ENCODE measurements at places on chromosomes 12 and 14. TPM values are rescaled to one million over a fixed set of nuclear protein-coding genes. Genes with fewer than 3 reads are reported as not detected.

PRB2 gene
- total RNA-seq, result not detected

DNA sequence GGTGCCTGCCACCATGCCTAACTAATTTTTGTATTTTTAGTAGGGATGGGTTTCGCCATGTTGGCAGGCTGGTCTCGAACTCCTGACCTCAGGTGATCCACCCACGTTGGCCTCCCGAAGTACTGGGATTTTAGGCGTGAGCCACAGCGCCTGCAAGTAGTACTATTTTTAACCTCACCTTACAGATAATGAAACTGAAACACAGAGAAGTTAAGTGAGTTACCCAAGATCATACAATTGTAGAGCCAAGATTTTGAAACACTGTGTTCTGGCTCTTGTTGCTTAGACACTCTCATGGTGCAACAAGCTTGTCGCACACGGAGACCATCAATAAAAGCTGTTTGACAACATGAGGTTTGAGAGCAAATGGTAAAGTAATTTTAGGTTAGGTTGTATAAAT, 159.1 kb upstream of the LMNTD1 start:
- DNase-seq, result no peak

DNA sequence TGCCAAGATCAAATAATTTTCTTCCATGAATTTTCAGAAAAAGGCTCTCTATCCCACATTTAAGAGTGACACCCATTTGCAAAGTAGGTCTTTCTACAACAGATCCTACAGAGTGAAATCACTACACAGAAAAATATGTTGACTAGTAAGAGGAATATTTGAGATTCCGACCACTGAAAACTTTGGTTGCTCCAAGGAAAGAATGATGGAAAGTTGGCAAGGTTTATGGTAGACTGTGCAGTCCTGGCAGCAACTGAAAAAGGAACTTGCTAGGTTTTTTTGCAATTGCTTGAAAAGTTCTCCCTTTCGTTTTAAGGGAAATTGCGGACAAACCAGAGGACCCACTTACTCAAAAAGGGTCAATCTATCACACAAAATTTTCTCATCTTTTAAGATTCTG, 83.1 kb upstream of the TSPAN8 start:
- no peak for DNase-seq

GRCh38 chr12:13011098-13011497, 11.0 kb upstream of the HEBP1 start:
- DNase-seq, result no peak

GRCh38 chr12:123399255-123399617, 15.3 kb downstream of the KMT5A start:
- no peak for DNase-seq

GRCh38 chr14:24813089-24813815, 179.3 kb upstream of the GZMB start:
- DNase-seq, result no peak

- no peak for DNase-seq
Measured at GRCh38 chr14:74245292-74245691, 6.0 kb downstream of the VSX2 start.

GRCh38 chr14:31955936-31956579, 121.0 kb upstream of the ARHGAP5 start:
- peak; percentile 37 for DNase-seq

GRCh38 chr14:54127526-54127925, 170.9 kb upstream of the BMP4 start:
- no peak for DNase-seq

NFATC4 gene
- total RNA-seq, result not detected

KIF5A gene
- not detected for total RNA-seq

ARID2 gene
- 14.6 TPM for total RNA-seq

- peak; percentile 53 for DNase-seq
Measured at GRCh38 chr12:122190842-122191668, 8.1 kb downstream of the LRRC43 start.

SYNJ2BP gene
- total RNA-seq, result 8.0 TPM

- DNase-seq, result no peak
Measured at GRCh38 chr14:33307691-33308251, 369.1 kb downstream of the NPAS3 start.

DNA sequence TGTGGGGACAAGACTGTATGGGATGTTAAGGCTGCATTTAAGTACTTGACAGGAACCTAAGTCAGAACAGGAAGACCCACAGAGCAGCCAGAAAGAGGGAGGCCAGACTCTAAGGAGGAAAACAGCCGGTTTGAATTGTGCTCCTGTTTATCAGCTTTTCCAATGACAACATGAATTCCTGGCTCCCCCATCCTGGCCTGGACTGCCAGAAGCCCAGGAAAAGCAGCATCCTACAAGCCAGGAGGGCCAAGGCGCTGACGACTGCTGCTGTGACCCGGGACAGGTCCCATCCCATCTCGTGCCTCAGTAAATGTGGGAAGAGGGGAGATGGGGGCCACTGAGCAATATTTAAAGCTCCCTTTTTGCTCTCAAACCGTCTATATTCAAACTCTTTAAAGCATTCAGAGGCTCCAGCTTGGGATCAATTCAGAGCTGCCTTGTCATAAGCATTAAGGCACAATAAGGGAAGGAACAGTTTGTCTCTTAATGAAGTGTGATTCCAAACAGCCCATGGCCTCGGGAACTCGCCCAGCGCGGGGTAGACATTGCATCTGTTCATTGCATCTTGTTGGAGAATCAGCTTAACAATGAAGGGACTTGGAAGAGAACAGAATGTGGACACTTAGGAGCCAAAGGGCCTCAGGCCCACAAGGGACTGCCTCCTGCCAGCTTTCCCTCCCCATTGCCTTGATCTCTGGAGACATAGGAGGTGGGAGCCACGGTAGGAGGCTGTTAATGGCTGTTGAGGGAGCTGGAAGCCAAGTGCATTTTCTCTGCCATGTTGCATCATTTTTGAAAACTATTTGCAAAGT, 49.6 kb downstream of the CMKLR1 start:
- DNase-seq, result no peak

PTCSC3 gene
- not detected for total RNA-seq

GRCh38 chr12:118467641-118468305, 91.4 kb downstream of the SUDS3 start:
- no peak for DNase-seq

CYP27B1 gene
- total RNA-seq, result 0.46 TPM

RNASE1 gene
- total RNA-seq, result not detected

IAPP gene
- total RNA-seq, result not detected

GRCh38 chr14:101808020-101808641, 46.6 kb downstream of the PPP2R5C start:
- DNase-seq, result peak; percentile 19

TBC1D30 gene
- total RNA-seq, result 10.7 TPM

DNA sequence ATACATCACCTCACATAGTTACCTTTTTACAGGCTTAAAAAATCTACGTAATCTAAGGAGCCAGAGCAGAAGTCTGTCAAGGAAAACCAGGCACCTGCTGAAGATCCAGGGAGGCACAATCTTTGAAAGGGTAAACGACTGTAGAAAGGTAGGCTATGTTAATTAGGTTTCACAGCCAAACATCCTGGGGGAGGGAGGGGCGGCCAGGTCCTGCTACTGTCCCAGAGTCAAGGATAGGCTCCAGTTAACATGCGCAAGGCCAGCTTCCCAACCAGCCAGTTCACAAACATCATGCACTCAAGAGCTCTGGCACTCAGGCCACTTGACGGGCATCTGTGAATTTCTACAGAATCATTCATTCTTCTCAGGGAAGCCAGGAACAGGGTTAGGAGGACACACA, 22.9 kb downstream of the NIN start:
- no peak for DNase-seq

DNA sequence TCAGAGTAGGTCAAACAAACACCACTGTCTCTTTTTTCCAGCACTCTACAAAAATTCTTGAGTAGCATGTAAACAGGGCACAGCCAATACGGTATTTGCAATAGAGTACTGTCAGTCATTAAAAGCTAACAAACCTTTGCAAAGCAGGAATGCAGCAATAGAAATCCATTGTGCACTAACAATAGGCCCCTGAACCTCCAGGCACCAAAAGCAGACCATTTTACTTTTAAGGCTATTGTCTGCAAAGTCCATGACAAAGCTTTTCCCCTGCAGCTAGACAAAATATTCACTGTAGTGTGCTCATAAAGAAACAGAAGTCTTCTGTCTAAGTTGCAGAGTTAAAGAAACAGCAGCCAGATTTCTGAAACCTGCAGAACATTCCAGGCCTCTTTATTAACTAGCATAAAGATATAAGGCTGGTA, 191.9 kb downstream of the SOX5 start:
- DNase-seq, result no peak

GRCh38 chr14:56162476-56162875, 44.3 kb downstream of the PELI2 start:
- no peak for DNase-seq

GRCh38 chr14:89924268-89924667, 30.3 kb downstream of the EFCAB11 start:
- no peak for DNase-seq

PTPN21 gene
- 0.58 TPM for total RNA-seq

GRCh38 chr14:26867171-26867757, 269.4 kb upstream of the NOVA1 start:
- DNase-seq, result peak; percentile 50

DNA sequence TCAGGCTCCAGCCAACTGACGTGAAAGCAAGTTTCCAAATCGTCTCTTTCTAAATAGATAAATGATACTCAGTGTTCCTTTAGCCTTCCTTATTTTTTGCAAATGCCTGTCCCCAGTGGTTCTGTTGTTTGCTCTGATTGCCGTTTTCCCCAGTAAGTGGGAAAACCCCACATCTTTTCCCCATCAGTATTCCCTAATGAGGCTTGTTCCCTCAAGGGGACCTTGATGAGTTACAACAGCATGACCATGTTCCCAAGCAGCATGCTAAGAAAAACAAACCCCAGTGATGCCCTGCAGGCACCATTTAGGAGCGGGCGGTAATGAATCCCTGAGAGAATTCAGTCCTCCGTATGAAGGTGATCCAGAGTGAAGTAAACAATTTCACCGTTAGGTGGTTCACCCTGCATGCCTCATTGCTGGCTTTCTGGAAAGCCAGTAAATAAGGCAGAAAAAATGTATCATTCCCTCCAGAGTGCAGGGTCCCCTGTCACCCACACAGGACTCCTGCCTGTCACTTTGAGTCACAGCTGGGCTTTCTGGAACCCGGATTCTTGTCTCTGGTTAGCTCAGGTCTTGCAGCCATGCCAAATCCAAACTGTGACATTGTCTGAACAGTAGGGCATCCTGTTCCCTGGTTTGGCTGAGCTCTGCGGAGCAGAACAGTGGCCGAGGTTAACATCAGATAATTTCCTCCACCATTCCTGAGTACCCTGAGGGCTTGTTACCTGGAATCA, 222.6 kb downstream of the RGS6 start:
- DNase-seq, result no peak

GRCh38 chr12:92133171-92133570, 12.5 kb downstream of the BTG1 start:
- DNase-seq, result peak; percentile 40

DNA sequence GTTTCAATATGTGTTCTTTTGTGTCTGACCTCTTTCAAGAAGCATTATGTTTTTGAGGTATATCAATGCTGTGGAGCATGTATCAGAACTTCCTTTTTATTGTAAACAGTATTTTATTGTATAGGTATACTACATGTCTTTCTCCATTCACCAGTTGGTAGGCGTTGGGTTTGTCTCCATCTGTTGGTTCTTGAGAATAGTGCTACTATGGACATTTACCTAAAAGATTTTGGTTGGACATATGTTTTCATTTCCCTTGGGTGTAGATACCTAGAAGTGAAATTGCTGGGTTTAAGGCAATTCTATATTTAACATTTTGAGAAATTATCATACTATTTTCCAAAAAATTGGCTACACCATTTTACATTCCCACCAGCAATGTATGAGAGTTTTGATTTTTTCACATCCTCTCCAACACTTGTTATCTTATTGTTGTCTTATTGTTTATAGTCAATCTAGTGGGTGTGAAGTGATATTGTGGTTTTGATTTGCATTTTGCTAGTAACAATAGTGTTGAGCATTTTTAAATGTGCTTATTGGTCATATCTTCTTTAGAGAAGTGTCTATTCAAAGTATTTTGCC, 409.2 kb downstream of the IPO8 start:
- peak; percentile 19 for DNase-seq

- DNase-seq, result peak; percentile 85
Measured at GRCh38 chr12:26126340-26127284, 1.8 kb upstream of the BHLHE41 start.

- no peak for DNase-seq
Measured at GRCh38 chr14:68934066-68934465, 45.0 kb downstream of the ACTN1 start.

DNA sequence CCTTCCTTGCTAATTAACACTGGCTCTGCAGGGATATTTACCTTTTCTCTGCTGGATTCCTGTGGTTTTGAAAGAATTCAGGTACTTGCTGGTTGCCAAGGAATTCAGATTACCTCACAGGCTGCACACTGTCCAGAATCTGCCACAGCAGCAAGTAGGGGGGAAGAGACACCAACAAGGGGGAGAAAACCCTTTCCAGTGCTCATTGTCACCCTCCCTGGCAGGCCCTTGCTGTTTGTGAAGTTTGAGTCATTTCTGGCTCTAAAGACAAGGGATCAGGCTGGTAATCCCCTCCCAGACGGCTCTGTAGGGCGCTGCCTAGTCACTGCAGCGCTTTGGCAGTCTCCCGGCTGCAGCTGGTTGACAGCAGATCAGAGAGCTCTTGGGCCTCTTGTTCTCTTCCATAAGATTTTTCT, 50.8 kb downstream of the TTLL5 start:
- peak; percentile 96 for DNase-seq

DNA sequence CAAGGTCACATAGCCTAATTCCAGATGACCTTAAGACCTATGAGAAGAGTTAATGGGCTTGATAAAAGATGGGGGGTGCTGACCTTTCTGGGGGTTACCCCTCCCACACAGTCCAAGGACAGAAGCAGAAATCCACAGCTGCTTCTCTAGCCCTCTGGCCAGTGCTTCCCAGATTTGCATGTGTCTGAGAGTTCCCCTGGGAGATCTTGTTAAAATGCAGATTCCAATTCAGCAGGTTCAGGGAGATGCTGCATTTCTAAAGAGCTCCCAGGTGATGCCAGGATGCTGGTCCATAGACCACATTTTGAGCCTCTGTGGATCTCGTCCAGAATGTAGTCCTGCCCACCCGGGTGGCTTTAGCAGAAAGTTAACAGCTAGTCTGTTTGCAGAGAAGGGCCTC, 82.1 kb downstream of the WSCD2 start:
- no peak for DNase-seq

DNA sequence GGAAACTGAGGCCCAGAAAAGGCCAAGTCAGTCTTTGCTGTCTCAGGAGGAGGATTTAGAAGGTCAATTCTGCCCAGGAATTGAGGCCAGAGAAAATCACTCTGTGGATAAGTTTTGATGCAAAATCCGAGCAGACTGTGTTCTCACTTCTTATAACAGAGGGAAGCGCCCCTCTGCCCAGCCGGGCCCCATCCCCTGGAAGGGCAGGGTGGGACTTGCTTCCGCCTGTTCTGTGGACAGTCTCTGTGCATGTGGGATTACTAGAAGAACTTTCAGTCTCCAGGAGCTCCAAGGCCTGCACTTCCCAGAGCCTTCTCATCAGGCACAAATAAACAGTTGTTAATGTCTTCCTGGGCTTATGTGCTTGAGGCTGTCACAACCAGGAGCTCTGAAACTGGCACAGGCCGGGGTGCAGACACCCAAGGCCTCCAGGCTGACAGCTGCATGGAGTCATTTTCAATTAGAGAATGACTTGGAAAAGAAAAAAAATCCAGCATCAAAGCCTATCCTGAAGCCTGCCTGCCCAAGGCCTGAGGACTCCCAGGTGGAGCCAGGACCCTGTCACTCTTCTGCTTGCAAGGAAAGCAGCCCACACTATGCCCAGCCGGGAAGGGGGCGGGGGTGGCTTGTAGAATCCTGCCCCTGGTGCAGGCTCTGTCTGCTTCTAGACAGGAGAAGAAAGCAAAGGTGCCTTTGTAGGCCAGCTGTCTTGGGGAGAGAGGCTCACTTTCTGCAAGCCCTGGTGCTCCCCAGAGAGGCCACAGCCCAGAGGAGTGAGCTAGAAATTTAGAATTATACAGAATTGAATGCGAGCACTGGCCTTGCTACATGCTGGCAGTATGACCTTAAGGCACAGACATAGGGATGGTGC, 84.7 kb downstream of the NTF3 start:
- no peak for DNase-seq

Data from Caki2 (cell line).